ENCODE measurements at places on chromosomes 2 and 18.

GRCh38 chr18:9825571-9826073 lies 60.2 kb upstream of the TXNDC2 start:
- DNase-seq, result no peak

DNA sequence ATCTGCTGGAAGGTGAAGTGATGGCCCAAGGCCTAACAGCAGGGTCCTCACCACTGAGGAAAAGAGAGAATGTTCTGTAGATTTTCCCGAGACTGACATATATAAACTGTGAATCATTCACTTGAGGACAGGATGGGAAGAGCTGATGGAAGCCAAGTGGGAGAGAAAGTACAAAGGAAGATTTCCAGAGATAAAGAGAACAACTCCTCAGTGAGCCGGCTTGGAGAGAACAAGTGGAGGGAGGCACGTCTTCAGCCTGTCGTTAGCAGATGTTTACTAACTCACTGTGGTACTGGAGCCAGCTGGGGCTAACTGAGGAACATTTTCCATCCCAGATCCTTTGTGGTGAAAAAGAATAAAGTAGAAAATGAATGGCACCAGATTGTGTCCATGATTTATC lies 552.9 kb upstream of the TNP1 start:
- no peak for DNase-seq

DNA sequence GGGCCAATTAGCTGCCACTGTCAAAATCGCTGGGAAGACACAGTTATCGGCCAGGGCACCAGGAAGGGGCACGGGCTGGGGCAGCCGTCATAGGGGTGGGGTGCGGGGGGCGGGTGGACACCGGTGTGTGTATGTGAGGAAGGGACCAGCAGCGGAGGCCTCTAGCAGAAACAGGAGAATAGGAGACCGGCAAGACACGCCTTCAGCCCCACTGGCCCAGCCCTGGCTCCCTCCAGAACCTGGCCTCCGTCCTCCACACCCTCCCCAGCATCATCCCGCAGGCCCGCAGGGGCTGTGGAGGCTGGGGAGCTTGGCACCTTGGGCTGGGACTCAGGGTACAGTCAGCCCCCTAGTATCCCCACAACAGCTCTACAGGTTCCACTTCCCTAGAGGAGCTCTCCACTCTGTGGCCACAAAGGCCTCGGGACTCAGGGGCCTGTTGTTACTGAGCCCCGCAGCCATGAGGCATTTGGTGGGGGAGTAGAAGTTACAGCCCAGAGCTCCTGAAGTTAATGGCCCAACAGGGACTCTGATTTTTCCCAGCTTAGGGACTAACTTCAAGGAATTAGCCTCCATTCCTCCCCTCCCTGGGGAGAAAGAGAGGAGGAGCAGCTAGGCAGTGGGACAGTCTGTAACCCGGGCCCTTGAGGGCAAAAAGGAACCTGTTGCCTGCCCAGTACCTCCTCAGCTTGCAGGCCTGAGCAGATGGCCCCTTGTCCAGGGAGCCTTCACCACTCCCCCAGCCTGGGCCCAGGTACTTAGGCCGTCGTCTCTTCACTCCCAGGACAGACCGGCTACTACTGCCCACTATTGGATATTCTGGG lies 19.9 kb downstream of the SH2D6 start:
- DNase-seq, result no peak

DNA sequence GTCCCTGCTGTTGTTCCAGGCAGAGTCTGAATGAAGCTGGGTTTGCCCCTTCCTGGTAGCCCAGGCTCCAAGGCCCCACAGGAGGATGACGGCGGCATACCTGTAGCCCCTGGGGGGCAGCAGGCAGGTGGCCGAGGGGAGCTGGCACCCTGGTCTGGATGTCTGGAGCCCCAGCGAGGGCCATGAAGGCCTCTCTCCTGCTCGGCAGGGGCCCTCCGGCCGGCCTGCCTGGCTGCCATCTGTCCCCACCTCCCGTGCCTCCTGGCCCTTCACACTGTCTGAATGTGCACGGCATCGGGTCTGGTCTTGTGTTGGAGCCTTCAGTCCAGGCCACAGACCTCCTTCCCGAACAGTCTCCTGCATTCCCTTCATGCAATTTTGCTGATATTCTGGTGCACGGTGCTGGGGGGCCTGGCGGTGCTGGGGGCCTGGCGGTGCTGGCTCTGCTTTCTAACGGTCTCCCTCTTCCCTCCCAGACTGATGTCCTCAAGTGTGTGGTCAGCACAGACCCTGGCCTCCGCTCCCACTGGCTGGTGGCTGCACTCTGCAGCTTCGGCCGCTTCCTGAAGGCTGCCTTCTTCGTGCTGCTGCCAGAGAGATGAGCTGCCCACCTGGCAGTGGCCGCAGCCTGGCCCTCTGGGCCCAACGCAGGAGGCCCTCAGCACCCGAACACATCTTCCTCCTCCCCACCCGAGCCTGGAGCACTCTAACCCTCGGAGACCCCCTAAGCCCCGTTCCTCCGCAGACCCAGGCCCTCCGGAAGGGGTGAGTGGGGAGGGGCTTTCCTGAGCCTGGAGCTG lies 13.5 kb downstream of the BOK start:
- no peak for DNase-seq

GRCh38 chr18:8933714-8934284 lies 168.7 kb upstream of the NDUFV2 start:
- no peak for DNase-seq

GRCh38 chr2:239693761-239694415 lies 293.1 kb upstream of the HDAC4 start:
- no peak for DNase-seq

GRCh38 chr2:102484310-102485061 lies 11.5 kb downstream of the SLC9A4 start:
- DNase-seq, result no peak

- no peak for DNase-seq
Observed at GRCh38 chr2:15747603-15748471, 156.2 kb downstream of the DDX1 start.

All from activated naive CD4-positive, alpha-beta T cell (primary cell).